Vagina (tissue), 2 donors: ENCODE measurements at places on chromosomes 3 and 15. TPM values are rescaled to one million over a fixed set of nuclear protein-coding genes. Genes with fewer than 3 reads are reported as not detected.

Gene GOLGA6A
- 0.25 TPM for total RNA-seq

Gene GABRG3
- not detected for total RNA-seq

Gene ZPLD1
- not detected for total RNA-seq

DNA sequence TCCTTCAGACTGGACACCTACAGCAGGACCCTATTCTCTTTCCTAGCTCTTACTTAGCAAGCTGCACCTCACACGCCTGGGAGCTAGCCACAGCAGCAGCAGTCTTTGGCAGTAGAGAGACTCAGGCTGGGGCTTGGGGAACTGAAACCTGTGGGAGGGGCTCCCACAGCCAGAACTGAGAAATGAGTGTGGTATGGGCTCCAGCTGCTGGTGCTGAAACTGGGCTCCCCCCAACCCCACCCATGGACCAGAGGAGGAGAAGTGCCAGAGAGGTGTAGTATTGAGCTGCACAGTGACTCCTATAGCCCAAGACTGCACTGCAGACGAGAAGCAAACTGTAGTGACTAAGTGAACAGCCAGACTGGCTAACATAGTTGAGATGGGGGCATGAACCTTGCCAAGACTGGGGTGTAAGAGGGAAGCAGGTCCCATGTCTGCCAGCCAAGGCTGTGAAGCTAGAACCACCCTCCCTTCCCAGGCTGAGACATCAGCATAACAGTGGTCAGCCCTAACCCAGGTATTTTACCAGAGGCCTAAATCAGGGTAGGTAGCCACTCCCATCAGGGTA, 62.5 kb downstream of the MYO5A start:
- H3K27me3 ChIP-seq, result no peaks in the 10 kb centered on the region
- H3K27ac ChIP-seq, result no peak overlapping the region
- no peak for DNase-seq
- peaks cover 9% of the 10 kb centered on the region for H3K4me1 ChIP-seq

GRCh38 chr15:26352406-26352805, 420.5 kb downstream of the GABRB3 start:
- DNase-seq, result no peak
- no peak overlapping the region for H3K4me3 ChIP-seq
- H3K27ac ChIP-seq, result no peak overlapping the region

GRCh38 chr3:54994111-54994513, 66.3 kb upstream of the LRTM1 start:
- no peak overlapping the region for H3K27ac ChIP-seq
- H3K27me3 ChIP-seq, result no peaks in the 10 kb centered on the region
- no peak overlapping the region for H3K4me3 ChIP-seq
- no peaks in the 10 kb centered on the region for H3K36me3 ChIP-seq
- peaks cover 7% of the 10 kb centered on the region for H3K4me1 ChIP-seq
- DNase-seq, result no peak

GRCh38 chr3:127783166-127783565, 39.1 kb downstream of the MGLL start:
- H3K27ac ChIP-seq, result no peak overlapping the region
- no peaks in the 10 kb centered on the region for H3K36me3 ChIP-seq
- no peak for DNase-seq
- peaks cover 53% of the 10 kb centered on the region for H3K4me1 ChIP-seq

DNA sequence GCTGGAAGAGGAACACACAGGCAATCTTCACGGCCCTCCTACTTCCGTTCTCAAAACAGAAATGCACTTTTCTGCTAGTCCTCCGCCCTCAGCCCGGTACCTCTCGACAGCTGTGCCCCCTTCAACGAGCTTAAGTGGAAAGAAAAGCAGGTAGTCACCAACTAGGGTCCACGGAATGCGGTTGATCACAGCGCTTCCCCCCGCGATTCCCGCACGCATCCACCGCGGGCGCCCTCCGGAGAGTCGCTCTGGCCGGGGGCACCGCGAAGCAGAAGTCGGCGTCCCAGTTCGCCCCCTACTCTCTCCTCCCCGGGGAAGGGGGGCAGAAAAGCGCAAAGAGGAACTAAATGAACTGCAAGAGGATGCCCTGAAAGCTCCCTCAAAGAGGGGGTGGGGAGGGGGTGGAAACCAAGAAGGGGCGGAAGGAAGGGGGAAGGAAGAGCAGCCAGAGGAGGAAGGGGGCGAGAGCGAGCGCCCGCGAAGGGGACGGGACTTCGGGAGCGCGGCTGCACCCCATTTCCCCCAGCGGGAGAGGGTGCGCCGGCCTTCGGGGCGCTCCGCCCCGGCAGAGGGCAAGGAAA, 738 bp downstream of the ACAP2 start:
- peaks cover 41% of the 10 kb centered on the region for H3K4me1 ChIP-seq
- H3K27me3 ChIP-seq, result no peaks in the 10 kb centered on the region
- DNase-seq, result no peak
- H3K27ac ChIP-seq, result peak overlapping the region; percentile 99
- no peaks in the 10 kb centered on the region for H3K36me3 ChIP-seq

DNA sequence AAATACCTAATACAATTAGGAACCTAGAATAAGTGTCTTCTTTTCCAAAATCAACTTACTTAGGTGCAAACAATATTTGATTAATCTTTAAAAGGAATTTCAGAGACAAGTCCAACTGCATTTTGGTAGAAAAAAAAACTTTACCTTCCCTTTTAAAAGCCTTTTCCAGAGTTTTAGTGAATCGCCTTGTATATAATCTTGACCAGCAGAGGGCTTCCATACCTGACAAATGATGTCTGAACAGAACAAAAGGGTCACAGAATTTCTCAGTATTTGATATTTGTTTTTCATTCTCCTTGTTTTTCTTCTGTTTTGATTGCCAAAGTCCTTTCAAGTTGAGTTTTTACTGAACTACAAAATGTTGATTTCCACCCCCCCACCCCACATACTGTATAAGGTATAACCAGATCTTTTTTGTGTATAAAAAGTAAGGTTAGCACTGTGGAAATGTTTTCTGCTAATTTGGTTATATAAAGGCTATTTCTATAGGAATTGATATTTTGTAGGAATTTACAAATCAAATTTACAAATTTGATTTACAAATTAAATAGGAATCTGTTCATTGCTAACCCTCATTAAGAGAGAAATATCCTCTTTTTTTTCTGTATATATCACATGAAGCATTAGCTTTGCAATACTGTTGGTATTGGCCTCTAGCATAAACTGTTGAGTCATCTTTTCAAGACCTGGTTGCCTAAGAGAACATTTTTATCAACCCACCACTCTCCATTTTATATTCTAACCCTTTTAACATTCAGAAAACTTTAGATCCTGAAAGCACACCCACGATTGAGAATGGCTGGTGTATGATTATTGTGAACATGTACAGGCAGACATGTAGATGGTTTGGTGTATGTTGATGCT, 464.1 kb upstream of the RARB start:
- DNase-seq, result no peak
- no peak overlapping the region for H3K4me3 ChIP-seq
- no peaks in the 10 kb centered on the region for H3K36me3 ChIP-seq
- H3K27ac ChIP-seq, result no peak overlapping the region
- H3K4me1 ChIP-seq, result no peaks in the 10 kb centered on the region

DNA sequence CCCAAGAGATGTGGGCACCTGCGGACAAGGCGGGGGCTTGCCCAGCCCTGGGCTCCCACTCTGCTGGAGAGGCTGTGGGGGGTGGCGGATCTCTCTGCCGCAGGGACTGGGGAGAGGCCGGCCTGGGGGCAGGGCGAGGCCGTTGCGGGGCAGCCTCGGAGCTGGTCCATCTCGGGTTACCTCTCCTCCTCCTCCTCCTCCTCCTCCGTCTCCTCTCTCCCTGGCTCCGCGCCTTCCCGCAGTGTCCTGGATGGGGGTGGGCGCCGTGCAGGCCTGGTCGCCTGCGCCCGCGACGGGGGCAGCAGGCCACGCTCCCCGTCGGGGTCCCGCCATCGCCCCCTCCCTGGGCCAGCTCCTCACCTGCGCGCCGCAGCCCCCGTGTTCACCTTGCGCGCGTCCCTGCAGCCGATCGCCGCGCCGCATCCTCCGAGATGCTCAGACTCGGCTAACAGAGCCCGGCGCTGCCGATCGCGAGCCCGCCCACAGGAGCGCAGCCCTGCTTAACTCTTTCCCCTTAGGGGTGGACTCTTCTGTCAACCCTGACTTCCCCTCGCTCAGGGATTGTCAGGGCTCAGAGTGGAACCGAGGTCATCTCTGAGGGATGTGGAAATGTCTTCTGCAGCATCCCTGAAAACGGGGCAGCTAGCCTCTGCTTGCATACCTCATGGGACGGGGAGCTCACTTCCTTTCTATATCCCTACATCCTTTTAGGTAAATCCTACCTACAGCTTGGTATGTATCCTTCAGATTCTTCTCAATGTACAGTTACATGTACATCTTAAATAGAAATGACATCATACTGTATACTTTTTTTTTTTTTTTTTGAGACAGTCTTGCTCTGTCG, at the start of gene PRRT3:
PRRT3 (minus strand) TSS at position 447 of the 844 bp plus-strand sequence. CDS start 2,293 bp downstream, outside the sequence.
- H3K4me3 ChIP-seq, result peak within 1 kb of the TSS; percentile 53
- H3K4me1 ChIP-seq, result peaks cover 26% of the 10 kb centered on the region
- H3K27me3 ChIP-seq, result no peaks in the 10 kb centered on the region
- no peak within 1 kb of the TSS for H3K27ac ChIP-seq
- no peak for DNase-seq

DNA sequence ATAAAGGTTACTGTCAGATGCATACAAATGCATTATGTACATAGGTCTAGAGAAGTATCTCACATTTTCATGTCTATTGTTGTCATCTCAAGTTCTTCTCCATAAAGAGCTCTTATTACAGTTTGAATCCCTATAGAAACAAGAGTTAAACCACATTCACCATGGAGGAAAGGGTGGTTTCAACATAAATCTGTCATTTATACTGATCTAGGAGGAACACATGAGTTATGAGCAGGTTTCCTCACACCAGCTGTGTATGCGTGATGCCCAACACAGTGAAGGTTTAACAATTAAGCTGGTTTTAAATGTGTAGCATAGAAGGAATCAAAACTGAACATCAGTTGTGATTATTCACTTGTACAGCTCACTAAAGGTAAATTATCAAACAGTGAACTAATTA, 251.7 kb downstream of the KCNMB2 start:
- no peak overlapping the region for H3K27ac ChIP-seq
- no peak for DNase-seq
- H3K4me1 ChIP-seq, result no peaks in the 10 kb centered on the region

DNA sequence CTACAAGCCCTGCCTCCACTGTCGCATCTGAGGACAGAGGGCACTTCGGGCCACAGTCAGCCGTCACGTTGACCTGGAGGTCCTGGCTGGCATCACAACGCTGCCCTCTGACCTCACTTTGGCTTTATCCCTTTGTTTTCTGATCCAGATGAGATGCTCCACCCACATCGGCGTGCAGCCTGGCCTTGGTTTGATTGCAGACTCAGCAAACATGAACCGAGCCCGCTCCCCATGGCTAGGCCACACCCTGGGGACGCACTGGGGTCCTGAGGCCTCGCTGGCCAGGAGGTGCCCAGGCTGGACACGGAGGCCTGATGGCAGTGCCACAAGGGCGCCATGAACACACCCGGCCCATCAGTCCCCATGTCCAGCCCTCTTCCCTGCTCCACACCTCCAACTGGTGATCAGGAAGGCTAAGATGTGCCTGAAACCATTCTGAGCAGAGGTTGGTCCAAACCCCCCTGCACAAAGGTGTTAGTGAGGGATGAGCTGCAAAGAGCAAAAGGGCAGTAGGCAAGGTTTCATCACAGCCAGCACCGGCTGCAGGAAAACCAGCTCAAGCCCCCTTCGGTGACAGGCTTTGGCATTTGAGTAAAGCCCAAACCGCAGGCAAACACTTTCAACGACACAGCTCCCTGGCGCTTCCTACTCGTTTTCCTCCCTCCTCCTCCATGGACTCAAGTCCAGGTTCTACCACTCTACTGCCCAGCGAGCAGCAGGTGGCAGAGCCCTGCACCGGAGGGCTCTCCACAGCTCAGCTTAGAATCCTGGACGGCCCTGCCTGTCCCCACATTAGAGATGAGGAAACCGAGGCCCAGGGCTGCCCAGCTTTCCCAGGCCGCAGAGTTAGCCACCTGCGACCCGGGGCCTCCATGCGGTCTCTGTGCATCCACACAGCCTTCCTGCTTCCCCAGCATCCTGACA, 165.8 kb downstream of the NUP210 start:
- no peaks in the 10 kb centered on the region for H3K4me1 ChIP-seq
- no peak for DNase-seq
- no peak overlapping the region for H3K4me3 ChIP-seq
- H3K27me3 ChIP-seq, result no peaks in the 10 kb centered on the region
- no peak overlapping the region for H3K27ac ChIP-seq

- no peak for DNase-seq
- H3K27me3 ChIP-seq, result no peaks in the 10 kb centered on the region
- no peak overlapping the region for H3K4me3 ChIP-seq
- no peaks in the 10 kb centered on the region for H3K4me1 ChIP-seq
Observed at GRCh38 chr3:142657033-142657432, 60.8 kb downstream of the PLS1 start.

DNA sequence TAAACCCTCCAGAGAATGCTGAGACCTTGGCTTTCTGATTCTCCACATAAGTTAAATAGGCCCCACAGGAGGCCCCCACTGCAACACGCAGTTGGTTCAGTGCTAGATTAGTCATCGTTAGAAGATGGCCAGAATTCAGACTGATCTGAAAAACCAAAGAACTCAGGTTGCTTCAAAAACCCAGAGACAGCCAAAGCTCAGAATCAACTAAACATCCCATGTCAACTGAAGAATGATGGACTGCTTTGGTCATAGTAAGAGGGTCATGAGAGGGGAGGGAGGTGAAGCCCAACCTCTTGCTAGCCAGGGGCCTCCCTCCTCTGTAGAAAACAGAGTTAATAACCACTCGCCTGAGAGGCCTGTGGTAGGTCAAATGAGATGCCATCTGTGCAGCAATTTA, 93.1 kb downstream of the AKAP13 start:
- H3K27ac ChIP-seq, result peak overlapping the region; percentile 0
- no peak overlapping the region for H3K4me3 ChIP-seq
- H3K36me3 ChIP-seq, result no peaks in the 10 kb centered on the region
- H3K27me3 ChIP-seq, result no peaks in the 10 kb centered on the region

DNA sequence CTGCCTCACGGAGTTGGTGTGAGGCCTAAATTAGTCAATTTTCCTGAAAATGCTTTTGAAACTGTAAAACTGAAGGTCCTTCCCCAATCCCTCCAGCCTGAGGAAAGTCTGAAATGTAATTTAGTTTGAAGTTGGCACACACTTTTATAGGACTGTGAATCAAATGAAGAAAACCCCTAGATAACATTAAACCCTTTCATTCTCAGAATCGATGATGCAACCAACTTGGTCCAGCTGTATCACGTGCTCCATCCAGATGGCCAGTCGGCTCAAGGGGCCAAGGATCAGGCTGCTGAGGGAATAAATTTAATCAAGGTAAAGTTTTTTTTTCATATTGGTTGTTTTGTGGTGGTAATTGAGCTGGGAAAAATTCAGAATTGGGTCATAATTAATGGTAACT, 11.7 kb downstream of the MRPS22 start:
- H3K27me3 ChIP-seq, result no peaks in the 10 kb centered on the region
- DNase-seq, result no peak
- H3K36me3 ChIP-seq, result peaks cover 86% of the 10 kb centered on the region
- no peak overlapping the region for H3K27ac ChIP-seq
- H3K4me1 ChIP-seq, result peaks cover 16% of the 10 kb centered on the region
- no peak overlapping the region for H3K4me3 ChIP-seq

DNA sequence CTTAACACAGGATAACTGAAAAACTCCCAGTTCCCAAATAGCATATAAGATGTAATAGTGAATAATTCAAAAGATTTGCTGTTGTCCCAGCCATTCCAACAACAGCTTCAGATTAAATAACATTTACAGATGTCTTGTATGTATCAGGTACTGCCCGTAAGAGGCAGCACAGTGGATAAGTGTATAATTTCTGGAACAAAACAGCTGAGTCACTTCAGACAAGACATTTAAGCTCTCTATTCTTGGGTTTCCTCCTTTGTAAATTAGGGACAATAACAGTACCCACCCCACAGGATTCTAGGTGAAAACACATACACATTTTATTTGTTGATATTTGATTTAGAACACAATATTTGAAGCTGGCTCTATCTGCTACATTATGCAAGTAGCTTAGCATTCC, 2.6 kb upstream of the WWTR1 start:
- no peak overlapping the region for H3K27ac ChIP-seq
- no peaks in the 10 kb centered on the region for H3K36me3 ChIP-seq
- no peak for DNase-seq
- no peak overlapping the region for H3K4me3 ChIP-seq
- H3K4me1 ChIP-seq, result peaks cover 20% of the 10 kb centered on the region
